ENCODE measurements at places on chromosomes 3 and 15.
A peak's percentile ranks its signal among the peaks of the same experiment; 100 is the strongest.

GRCh38 chr3:173676094-173676493 lies 278.6 kb downstream of the NLGN1 start:
- DNase-seq = no peak

- no peak for DNase-seq
Observed at GRCh38 chr15:42065033-42065432, 29.3 kb downstream of the PLA2G4D start.

GRCh38 chr3:32335365-32336112 lies 56.1 kb upstream of the CMTM7 start:
- DNase-seq = no peak

GRCh38 chr3:149936812-149937230 lies 33.9 kb downstream of the PFN2 start:
- DNase-seq = no peak

DNA sequence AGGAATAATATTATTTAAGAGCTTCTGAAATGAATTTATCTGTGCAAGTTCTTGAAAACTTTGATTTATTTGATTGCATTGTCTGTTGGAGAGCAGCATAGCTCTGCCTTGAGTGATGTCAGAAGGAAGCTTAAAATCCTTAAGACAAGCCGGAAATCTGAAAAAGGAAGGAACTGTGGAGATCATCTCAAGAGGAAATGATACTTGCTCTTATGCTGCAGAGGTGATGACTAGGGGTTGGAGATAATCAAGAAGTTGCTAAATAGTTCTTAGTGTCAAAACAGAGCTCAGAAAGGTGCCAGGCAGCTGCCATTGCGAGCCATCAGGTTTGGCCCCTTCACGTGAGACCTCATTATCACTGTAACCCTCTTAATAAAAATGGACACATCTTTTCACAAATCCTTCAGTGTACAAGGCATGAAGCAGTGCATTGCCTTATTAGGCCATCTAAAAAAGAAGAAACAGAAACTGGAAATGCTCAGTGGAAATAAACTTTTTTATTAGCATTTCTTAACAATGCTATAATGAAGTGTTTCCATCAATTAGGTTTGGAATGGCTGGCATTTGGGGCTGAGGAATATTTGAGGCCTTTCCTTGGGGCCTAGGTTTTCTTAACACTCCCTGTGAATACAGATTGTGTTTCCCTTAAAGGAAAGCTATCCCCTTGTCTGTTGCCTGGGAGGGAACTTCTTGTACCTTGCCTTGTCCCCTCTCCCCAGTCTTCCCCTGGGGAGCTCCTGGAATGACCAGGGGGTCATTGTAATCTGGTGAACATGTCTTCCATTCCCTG lies 34.5 kb upstream of the VILL start:
- no peak for DNase-seq

- DNase-seq = no peak
Observed at GRCh38 chr3:108099679-108100428, 9.0 kb upstream of the CD47 start.

DNA sequence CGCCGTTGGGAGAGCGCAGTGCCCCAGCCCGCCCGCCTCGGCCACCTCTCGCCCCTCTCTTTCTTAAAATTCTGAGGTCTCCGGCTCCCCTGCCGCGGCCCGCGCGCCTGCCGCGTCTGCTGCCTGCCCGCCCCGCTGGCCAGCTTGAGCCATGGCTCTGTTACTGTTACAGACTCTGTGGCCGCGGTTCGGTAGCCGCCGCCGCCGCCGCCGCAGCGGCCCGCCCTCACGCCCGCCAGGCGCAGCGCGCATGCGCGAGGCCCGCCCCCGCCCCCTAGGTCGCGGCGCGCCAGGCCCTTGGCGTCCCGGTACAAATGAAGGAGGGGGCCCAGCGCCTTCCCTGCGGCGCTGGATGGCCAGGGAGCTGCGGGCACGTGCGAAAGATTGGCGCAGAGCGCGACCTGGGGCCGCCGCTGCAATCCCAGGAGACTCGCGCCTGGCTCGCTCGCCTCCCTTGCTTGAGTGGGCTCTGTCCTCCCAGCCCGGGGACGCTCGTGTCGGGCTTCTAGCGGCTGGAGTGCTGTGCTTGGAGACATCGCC lies at the start of gene ONECUT1:
TSS of gene ONECUT1 (minus strand) at position 168 of the 540 bp plus-strand sequence. CDS start 452 bp downstream, outside the sequence.
- DNase-seq = peak; percentile 8

DNA sequence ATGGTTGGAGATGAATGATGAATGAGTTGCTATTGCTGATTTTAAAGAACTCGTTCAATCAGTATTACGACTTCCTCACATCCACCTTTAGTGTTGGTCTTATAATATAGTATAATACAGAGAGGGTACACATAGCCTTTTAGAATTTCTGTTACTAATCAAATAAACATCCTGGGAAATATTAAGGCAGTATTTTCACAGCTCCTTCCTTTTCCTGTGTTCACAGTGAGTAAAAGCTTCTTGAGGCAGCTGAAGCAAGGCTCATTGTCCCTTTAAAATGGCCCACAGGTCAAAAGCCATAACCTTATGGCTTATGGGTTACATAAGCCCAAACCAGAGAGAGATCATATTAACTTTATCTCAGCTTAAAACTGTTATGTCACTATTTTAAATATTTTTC lies 1.3 kb upstream of the BTLA start:
- no peak for DNase-seq

DNA sequence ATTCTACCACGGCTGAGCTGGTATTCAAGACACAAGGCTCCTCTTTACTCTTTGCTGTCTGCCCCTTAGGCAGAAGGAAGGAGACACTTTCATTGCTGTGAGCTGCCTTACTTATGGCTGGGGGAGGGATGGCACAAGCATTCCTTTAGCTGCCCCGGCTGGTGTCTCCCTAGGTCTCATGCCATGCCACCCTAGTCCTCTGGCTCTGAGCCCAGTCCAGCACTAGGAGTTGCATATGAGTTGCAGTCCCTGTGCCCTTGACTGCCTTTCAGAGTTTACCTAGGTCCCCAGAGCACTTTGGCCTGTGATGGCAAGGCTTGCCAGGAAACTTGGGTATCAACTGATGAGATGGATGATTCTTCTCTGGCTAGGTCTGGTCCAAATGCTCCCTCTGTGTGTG lies 296.4 kb downstream of the RBMS3 start:
- DNase-seq = no peak

DNA sequence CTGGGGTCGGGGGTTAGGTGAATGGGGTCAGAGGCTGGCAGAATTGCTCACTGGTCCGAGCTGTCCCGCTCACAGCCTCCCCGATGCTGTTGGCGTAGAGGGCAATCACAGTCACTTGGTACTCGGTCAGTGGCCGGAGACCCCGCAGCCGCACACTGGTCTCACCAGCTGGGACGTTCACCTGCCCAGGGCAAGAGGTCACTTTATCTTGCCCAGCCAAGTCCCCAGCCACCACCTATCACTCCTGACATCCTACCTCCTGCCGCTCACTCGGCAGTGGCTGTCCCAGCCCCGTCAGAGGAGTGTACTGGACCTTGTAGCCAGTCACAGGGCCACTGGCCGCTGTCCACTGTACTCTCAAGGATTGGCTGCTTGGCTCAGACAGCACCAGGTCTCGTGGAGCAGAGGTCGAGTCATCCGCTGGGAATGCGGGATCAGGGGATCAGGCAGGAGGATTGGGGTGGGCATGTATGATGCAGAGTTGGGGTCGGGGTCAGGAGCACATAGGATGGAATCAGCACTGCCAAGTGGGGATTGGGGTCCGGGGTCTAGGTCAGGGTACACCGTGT lies 2.5 kb downstream of the COL7A1 start:
- DNase-seq = no peak

- no peak for DNase-seq
Observed at GRCh38 chr3:105967117-105967516, 98.3 kb upstream of the CBLB start.

DNA sequence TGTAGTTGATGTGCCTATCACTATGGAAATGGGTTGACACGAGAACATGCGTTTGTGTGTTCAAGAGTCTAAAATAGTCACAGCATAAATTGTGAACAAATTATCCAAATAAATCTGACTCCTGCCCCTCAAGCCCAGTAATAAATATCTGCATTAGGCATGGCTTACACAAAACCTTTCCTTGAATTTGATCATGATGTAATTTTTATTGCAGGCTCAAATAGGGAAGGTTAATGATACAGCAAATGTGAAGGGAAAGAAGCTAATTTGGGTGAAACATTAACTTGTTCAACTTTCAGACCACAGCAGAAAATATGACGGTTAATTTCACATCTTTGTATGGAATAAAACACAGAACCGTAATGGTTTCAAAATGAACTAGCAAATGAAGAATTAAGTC lies 74.6 kb downstream of the WNT5A start:
- no peak for DNase-seq

DNA sequence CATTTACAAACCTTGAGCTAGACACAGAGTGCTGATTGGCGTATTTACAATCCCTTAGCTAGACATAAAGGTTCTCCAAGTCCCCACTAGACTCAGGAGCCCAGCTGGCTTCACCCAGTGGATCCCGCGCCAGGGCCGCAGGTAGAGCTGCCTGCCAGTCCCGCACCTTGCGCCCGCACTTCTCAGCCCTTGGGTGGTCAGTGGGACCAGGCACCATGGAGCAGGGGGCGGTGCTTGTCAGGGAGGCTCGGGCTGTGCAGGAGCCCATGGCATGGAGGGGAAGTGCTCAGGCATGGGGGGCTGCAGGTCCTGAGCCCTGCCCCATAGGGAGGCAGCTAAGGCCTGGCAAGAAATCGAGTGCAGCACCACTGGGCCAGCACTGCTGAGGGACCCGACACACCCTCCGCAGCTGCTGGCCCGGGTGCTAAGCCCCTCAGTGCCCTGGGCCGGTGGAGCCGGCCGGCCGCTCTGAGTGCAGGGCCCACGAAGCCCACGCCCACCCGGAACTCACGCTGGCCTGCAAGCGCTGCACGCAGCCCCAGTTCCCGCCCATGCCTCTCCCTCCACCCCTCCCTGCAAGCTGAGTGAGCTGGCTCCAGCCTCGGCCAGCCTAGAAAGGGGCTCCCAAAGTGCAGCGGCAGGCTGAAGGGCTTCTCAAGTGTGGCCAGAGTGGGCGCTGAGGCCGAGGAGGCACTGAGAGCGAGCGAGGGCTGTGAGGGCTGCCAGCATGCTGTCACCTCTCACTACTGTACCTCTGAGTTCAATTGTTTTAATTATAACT lies 1213.9 kb downstream of the OTOL1 start:
- DNase-seq = no peak

- DNase-seq = no peak
Observed at GRCh38 chr3:18744472-18744871, 319.3 kb upstream of the SATB1 start.

DNA sequence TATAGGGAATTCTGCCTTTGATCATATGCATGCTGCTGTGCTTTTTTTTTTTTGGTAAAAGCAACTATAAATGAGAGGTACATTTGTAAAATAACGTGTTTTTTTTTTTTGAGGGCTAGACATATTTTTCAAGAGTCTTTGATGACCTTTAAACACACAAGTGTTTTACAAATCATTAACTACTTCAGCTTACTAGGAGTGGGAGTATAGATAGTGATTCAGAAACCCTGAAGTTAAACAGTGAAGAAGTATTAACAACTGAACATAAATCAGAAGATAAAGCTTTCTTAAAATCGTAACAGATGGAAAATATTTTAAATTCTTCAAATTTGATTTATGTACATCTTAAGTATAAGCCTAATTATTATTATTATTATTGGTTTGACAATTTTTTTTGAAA lies 2.9 kb upstream of the GMNC start:
- DNase-seq = no peak

- no peak for DNase-seq
Observed at GRCh38 chr3:182697345-182697919, 95.9 kb upstream of the ATP11B start.

DNA sequence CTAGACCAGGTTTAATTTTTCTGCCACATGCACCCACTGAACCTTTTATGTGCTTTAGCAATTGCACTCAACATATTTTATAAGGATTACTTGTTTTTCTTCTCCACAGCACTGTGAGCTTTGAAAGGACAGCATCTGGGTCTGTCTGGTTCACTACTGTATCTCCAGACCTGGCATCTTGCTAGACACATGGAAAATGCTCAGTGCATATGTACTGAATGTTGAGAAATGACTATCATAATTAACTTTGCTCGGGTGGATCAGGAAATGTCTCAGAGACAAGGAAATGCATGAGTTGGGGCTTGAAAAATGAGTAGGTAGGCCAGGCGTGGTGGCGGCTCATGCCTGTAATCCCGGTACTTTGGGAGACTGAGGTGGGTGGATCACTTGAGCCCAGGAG lies 40.2 kb downstream of the DOCK3 start:
- no peak for DNase-seq

- peak; percentile 75 for DNase-seq
Observed at GRCh38 chr3:112814266-112814665, 32.4 kb downstream of the CD200R1L start.

DNA sequence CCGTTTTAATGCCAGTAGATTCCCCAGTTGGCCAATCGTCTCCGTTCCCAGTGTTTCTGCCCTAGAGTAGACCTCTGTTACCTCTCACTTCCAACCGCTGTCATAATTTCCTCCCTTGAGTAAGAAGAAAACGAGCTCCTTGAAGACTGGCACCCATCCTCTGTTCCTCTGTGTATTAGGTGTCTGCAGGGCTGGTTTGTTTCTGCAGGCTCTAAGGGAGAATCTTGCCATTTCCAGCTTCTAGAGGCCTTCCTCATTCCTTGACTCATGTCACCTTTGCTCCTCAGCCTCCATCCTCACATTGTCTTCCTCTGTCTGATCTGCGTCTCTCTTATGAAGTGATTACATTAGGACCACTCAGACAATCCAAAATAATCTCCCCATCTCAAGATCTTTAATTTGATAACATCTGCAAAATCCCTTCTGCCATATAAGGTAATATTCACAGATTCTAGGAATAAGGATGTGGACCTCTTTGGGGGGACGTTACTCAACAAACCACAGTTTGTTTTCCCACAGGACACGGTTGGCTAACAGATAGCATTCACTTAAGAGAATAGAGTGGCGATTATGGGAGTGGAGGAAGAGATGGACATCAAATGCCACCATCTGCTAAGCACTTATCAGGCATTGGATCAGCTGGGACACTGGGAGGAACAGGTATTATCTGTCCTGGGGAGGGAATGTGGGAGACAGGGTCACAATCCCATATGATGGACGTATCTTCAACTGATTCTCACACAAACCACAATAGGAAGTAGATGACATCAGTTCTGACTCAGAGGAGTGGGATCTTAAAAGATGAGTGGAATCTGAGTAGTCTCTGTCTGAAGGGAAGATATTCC lies 17.1 kb downstream of the ARHGAP31 start:
- DNase-seq = peak; percentile 78

DNA sequence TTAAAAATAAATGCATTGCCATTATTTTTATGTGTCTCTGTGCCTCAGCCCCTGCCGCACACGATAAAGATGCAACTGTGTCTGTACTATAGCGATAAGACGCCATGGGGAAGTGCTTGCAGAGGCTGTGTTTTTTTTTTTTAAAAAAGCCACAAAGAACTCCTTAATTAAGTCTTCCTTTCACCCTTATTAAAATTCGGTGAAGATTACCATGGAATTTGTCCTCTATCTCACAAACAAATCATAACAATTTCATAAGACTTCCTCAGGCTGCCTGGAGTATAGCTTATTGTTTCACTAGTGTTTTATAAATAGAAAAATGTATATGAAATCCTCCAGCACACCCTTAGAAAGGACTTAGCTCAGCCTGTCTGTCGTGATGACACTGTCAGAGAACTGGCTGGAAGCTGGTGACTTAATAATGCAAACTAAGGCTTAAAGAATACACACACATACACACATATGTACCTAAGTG lies 374.8 kb upstream of the SLCO3A1 start:
- DNase-seq = no peak

GRCh38 chr15:81146006-81146405 lies 11.9 kb downstream of the CFAP161 start:
- no peak for DNase-seq

Measured in fibroblast of skin of left biceps (primary cell).